ENCODE measurements at places on chromosomes 4 and X.

- peak; percentile 58 for DNase-seq
Observed at GRCh38 chr4:125314676-125315575, at the start of gene FAT4. TSS of gene FAT4 (plus strand) at chr4:125314955. CDS start at chr4:125316412, 1,457 bp downstream.

GRCh38 chrX:30248854-30249253, 1.9 kb downstream of the MAGEB1 start:
- DNase-seq = no peak

GRCh38 chr4:28082686-28083390, 1222.2 kb downstream of the STIM2 start:
- DNase-seq = no peak

- no peak for DNase-seq
Observed at GRCh38 chrX:72312311-72312940, 6.7 kb upstream of the CITED1 start.

GRCh38 chrX:110847334-110847733, 51.7 kb upstream of the CHRDL1 start:
- DNase-seq = no peak

GRCh38 chrX:22095286-22095685, 63.2 kb downstream of the PHEX start:
- no peak for DNase-seq

DNA sequence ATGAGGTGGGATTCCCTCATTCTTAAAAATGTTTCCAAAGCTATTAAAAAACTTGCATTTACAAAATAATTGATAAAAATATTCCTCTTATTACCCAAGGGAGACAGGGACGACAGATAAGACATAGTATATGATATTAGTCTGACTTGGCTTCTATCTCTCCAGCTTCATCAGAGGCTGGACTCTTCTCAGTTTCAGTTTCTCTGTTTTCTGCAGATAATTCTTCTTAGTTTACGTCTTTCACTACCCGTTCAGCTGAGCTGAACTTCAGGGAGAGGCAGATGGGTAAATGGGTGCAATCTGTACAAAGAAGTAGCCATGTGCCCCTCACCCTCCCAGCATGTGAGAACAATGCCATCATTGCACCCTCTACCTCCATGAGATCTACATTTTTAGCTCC, 214.0 kb upstream of the SLIT2 start:
- DNase-seq = no peak

GRCh38 chr4:152109531-152110509, 349.0 kb upstream of the GATB start:
- no peak for DNase-seq

- DNase-seq = no peak
Observed at GRCh38 chr4:6342530-6343293, 73.1 kb downstream of the WFS1 start.

DNA sequence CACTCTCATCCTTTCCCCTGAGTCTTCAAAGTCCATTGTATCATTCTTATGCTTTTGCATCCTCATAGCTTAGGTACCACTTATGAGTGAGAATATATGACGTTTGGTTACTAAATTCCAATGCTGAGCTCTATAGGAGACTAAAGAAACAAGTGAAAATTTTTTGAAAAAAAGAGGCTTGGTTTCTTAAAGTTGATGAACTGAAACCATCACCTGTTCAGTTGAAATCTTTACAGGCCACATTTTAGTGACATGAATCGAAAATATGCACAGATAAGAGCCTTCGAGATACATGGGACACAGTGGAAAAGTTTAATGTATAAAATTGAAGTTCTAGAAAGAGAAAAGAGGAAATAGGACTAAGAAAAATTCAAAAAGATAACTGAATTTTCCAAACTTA, 195.8 kb downstream of the GPM6A start:
- DNase-seq = no peak

- DNase-seq = no peak
Observed at GRCh38 chr4:2092669-2093053, 33.5 kb downstream of the NAT8L start.

DNA sequence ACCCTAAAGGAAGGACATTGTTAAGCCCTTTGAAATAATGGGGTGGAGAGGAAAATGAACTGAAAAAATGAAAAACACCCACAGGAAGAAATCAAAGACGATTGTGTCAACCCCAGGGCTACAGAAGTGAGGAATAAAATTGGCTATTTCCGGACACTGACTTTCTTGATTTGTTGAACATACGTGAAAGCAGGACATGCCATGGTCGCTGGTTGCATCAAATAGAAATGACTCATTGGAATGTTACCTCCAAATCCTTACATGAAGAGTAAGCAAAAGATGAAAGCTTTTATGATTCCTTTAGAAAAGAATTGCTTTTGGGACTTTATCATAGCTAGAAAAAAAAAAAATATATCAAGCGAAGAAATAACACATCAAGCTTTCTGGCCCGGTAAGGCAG, 75.3 kb downstream of the DCUN1D4 start:
- DNase-seq = no peak

DNA sequence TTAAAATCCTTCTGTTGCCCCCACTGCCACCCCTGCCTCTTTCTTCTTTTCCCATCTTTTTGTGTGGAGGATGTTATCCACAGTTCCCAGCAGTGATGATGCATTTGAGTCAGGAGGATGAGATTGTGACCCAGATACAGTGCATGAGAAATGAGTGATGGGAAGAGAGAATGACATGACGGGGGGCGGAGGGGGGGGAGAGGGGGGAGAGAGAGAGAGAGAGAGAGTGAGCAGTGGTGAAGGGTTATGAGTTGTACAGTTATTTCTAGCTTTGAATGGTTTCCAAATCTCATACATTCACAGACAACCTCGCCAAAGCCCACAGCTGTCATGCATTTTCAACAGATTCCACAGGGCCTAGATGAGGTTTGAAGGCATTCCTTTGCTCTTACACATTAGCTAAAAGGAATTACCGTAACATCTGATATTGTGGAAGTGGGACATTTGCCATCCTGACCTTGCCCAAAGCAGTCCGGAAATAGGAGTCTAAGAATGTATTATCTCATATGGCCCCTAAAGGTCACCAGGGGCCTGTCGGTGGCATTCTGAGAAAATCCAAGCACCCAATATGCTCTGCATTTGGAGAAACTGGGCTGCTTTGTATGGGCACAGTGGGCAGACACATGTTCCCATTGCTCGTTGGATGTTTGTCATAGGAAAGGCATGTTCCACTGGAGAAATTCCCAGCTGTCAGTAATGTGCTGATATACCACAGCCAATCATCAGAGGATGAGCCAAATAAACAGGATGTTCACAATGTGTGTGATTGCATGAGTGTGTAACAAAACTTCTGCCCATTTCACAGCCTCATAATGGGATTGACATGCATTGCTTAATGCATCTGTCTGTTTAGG, 435.8 kb downstream of the SPRY1 start:
- DNase-seq = peak; percentile 22

DNA sequence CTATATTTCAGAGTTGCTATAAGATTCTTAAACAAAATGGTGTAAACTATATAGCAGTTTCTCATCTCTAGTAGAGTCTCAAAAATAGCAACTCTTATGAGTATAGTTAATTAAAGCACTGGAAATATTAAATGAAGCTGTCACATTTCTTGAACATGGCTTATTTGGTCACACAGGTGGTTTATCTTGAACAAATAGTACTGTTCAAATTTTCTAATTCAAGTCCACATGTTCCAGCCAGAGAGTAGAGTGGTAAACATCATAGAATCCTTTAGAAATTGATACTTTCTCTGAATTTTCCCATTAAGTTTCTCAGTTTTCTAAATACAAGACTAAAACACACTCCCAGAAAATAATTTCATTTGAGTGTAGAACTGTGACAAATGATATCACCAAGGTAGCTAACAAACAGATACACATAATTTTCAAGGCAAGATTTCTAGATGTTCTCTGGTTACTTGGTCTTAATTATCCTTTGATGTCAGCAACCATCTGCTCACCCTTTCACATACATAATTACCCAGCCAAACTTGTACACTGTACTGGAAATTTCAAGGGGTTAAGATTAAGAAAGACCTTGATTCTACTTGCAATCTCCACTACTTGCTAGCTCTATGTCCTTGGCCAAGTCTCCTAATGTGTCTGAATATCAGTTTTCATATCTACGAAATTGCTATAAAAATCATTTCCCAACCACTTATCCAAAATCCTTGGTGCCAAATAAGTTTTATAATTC, 24.3 kb upstream of the PAK3 start:
- no peak for DNase-seq

GRCh38 chrX:151970027-151970426, 4.4 kb downstream of the GABRE start:
- no peak for DNase-seq

DNA sequence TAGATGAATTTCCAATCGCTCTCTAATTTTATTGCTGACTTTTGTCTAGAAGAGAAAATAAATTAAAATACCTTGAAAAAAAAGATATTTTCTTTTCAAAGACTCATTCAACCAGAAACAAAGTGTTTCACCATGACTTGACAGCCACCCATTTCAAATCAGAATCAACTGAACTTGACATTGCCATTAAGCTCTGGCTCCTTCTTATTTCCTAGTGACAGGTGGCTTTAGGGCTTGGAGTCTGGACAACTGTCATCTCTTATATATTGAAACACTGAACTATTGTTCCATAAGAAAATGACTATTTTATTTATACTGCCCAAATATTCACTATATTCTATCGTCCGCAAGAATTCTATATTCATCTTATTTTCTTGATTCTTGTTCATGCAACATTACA, 229.2 kb downstream of the SLC39A8 start:
- no peak for DNase-seq

All from H54 (cell line).